AG10803 (cell line): ENCODE measurements at places on chromosomes 7 and 10.
A peak's percentile ranks its signal among the peaks of the same experiment; 100 is the strongest.

- DNase-seq = no peak
Observed at GRCh38 chr10:77881636-77882035, 44.9 kb downstream of the DLG5 start.

- DNase-seq = no peak
Observed at GRCh38 chr7:409339-410281, 110.0 kb downstream of the PDGFA start.

DNA sequence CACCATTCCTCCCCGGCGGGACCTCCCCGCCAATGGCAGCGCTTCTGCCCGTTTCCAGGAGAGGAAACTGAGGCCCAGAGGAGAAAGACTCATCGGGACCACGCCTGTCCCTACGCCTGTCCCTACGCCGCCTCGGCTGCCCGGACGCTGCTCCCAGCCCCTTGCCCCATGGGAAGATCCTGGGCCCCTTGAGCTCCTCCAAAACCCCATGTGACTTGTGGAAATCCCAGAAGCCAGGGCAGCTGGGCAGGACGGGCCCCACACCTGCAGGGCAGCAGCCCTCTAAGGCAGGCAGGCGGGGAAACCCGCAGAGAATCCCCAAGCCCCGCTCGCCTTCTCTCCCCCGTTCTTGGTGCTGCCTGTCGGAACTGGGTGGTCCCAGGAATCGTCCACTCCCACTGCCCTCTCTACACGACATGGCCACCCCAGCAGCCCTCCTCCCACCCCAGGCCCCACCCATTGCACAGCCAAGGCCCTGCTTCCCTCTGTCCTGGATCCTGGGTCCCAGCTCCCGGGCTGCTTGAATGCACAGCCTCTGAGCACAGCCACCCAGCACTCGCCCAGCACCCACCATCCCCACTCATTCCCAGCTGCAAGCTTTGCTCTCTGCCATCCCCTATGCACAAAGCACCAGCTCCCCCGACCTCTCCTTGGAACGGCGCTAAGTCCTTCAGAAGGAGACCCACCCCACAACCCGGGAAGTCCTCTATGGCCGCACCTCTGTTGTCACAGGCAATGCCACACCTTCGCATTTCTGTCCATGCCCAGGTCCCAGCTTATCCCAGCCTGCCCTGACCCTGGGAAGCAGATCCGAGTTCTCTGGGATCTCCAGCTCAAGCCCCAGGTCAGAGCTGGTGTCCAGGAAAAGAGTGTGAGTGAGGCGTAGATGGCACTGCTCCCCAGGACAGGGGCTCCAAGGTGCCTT lies 50.6 kb downstream of the SLC29A4 start:
- DNase-seq = no peak

DNA sequence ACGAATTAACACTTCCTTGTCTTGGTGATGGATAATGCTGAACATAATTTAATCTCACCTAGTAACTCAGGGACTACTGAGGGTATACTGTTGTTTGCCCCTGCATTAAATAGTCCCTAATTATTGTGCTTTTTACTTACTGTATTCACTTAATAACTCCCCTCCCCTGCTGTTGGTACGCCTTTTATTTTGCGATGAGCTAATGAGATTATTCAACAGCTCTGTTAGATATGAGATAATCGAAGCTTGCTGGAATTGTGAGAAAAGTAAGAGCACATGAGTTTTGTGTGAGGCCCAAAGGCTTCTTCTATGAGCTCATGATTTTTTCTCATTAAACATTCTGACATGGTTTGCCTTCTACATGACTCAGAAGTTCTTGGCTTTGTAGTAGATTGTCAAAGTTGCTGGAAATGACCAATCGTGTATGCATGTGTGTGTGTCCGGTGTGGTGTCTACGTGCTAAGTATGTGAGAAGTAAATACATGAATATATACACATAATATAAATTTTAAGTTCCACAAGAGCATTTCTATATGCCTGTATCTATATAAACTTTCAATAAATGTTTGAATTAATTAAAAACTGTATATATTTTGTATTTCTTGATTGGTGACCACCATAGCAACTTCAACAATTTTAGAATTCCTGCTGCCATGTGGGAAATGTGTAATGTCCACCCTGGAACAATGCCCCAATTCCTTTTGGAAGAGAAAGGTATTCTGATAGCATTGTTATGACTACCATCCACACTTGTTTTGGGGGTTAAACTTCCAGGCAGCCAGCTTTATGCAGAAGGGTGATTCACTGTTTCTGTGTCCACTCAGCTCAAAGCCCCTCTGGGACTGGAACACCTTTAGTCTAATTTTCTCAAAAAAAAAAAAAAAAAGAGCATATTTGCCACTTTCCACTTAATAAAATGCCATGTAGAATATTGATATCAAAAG lies 106.2 kb downstream of the SAMD9 start:
- DNase-seq = peak; percentile 97

DNA sequence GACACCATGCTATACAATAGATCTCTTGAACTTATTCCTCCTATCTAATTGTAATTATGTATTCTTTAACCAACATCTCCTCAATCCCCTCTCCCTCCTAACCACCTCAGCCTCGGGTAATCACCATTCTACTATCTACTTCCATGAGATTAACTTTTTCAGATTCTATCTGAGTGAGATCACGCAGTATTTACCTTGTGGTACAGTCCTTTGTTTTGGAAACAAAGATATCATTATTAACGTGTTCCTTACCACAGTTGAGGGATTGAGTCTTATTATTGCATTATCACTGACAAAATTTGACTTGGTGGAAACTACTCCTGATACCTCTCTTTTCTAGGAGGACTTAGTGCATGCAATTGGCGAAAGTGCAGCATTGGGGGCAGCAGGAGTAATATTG lies 26.0 kb upstream of the HYAL4 start:
- DNase-seq = no peak

GRCh38 chr10:78656417-78657162 lies 412.2 kb upstream of the ZMIZ1 start:
- DNase-seq = no peak

DNA sequence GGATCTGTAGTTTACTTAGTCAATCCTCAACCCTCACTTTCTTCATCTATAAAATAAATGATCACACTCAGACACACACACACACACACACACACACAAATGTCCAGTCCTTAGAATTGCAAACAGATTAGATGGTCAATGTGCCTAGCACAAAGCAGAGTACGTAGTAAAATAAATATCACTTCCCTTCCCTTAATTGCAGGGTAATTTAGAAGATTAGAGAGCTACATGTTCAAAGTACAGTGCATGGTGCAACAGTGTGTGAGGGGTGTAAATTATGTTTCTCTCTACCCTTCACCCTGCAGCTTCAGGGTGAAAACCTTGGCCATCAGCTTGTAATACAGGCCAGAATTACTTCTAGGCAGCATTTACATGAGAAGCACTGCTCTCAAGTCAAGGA lies 187.0 kb upstream of the GHITM start:
- DNase-seq = no peak

DNA sequence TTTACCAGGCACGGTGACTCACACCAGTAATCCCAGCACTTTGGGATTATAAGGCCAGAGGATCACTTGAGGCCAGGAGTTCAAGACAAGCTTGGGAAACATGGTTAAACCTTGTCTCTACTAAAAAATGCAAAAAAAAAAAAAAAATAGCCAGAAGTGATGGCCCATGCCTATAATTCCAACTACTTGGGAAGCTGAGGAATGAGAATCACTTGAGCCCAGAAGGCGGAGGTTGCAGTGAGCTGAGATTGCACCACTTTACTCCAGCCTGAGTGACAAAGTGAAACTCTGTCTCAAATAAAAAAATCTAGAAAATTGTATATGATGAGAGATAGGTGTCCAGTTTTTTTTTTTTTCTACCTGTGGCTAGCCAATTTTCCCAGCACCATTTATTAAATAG lies 578.2 kb downstream of the ANKRD7 start:
- DNase-seq = no peak

DNA sequence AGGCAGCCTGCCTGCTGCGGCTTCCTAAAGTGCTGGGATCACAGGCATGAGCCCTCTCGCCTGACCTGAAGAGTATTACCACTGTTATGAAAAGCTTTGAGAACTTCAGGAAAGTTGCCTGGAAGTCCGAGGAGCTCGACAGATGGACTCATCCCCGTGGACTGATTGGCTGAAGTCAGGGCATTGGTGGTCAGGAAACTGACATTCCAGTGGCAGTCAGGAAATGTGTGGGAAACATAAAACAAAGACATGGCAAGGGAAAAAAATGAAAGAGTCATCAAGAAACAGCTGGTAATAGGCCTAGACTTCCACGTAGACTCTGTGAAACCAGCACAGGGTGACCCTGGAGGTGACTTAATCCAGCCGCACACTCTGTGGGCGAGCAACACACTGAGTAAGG lies 123.3 kb downstream of the CDH23 start:
- peak; percentile 6 for DNase-seq

DNA sequence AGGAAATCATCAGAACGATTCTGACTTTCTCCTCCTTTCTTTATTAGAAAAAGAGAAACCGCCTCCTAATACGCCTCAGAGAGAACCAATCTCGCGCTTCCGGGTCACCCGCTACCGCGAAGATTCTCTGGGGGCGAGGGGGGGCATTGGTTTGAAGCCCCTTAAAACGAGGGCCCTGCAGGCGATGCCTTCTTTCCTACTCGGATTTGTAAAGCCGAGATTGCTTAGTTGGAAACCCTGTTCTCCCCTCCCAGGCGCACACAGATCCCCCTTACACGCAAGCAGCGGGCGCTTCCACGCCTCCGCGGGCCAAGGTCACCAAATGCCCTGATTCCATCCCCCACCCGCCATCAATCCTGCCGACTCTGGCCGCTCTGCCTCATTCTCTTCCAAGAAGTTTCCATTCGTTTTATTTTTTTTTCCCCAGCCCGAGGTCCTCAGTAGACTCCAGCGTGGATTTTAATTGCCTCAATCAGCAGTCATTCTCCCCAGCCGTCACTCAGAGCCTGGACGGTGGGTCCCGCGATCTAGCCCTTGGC lies 1.1 kb upstream of the GAD2 start:
- no peak for DNase-seq

DNA sequence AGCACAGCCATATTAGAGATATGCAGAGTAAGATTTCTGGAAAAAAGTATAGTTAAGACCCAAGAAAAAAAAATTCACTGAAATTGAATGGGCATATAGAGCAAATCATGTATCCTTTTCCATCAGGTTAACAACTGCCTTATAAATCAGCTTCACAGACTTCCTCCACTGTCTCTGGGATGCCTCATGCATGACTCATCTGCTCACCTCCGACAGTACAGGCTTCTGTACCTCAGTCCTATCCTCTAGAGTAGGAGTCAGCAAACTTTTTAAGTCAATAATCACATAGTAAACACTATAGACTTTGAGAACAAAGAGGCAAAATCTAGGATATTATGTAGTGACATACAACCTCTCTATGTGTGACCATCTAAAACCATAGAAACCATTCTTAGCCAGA lies 211.6 kb upstream of the SP8 start:
- DNase-seq = no peak

- DNase-seq = no peak
Observed at GRCh38 chr10:118924493-118924892, 105.0 kb upstream of the NANOS1 start.
